Urinary bladder (tissue), 4 donors: ENCODE measurements at places on chromosomes 5 and 9.
A peak's percentile ranks its signal among the peaks of the same experiment; 100 is the strongest.

DNA sequence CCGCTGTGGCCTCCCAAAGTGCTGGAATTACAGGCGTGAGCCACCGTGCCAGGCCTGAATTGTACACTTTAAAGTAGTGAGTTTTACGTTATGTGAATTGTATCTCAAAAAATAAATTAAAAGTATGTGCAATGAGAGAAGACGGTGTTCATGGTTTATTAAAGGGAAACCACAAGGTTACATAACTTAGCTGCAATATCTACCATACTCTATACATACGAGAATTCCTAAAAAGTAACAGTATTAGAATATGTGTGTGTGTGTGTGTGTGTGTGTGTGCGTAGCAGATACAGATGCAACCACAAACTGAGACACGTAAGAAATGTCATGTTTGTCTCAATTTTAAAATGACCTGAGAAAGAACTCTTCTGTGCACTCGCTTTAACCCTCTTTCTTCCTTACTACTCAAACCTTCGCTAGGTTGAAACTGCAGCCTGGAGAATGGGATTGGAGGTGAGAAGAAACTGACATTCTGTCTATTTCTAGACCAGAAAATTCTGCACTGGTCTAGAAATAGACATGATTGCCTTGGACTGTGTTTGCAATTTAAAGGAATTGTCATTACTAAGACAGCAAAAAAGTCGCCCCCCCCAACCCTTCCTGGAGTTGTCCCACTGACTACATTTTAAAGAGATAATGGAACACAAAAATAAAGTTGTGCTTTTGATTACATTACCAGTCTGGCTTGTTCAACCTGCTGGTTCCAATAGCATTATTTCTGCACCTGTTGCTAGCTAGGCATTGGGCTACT is 167.0 kb downstream of the RGS3 start:
- DNase-seq = no peak

DNA sequence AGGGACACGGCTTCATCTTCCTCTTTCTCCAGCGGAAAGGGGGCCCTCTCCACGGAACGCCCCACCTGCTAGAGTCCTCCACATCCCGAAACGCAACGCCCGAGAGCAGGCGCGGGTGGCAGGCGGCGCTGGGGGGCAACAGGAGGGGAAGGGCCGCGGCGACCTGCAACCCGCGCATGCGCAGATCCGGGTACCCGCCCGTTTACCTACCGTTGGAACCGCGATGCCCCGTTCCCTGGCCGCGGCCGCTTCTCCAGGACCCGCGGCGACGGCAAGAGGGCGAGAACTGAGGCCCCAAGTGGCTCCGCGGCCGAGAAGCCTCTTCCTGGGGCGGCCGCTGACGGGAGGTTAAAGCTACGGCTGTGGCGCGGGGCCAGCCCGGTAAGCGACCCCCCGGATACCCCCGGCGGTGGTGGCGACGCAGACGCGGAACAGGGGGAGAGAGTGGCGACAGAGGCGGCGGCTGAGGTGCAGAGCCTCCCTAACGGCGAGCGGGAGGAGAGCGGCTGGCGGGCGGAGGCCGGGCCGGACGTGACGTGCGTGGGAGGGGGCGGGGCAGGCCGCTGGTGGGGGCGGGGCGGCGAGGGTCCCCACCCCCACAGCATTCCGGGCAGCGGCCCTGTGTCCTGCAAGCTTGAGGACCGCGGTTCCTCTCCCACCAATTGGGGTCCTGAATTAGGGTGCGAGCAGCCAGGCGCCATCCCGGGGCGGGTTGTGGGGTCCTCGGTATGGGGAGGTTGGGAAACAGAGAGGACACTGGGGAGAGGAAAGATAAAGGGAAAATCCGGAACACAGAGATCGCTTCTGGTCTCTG is at the start of gene FAM13B:
TSS of gene FAM13B (minus strand) at position 508 of the 814 bp plus-strand sequence. CDS start 13,968 bp downstream, outside the sequence.
- DNase-seq = peak; percentile 59

DNA sequence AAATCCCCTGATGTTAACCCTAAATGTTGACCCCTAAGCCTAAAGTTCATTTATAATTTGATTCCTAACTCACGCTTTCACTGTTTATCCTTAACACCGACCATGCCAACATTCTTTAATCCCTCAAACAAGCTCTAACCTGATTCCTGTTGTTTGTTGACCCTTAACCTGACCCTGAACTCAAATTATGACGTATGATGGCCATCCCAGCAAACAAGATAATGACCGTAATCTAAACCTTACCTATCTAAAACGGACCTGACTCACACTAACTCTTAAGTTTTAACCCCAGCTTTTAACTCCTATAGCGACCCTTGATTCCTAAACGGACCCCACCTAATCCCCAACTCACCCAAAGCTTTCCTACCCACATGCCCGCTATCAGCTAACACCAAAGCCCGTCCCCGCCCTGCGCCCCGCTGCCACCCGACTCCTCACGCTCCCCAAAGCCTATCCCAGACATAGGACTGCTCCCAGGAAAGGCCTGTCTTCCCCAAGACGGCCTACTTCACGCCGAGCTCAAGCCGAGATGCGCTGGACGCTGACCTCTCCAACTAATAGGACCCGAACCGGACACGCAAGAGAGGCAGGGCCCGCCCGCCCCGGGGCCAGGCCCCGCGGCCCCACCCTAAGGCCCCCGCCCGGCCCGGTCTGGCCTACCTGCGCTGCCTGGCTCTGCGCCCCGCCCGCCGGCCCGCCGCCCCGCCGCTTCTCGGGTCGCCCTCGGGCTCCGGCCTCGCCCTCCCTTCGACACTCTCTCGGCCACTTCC is 395 bp downstream of the TLN1 start:
- DNase-seq = no peak

- DNase-seq = peak; percentile 90
Measured at GRCh38 chr5:6712577-6713273, 507 bp upstream of the TENT4A start.
